ENCODE measurements at places on chromosomes 12 and 14. TPM values are rescaled to one million over a fixed set of nuclear protein-coding genes. Genes with fewer than 3 reads are reported as not detected.
A peak's percentile ranks its signal among the peaks of the same experiment; 100 is the strongest.

GRCh38 chr12:88952562-88952942, 372.3 kb upstream of the KITLG start:
- peak; percentile 91 for DNase-seq

- DNase-seq: no peak
These were observed 138.1 kb upstream of the FLRT2 start for GRCh38 chr14:85391892-85392291.

DNA sequence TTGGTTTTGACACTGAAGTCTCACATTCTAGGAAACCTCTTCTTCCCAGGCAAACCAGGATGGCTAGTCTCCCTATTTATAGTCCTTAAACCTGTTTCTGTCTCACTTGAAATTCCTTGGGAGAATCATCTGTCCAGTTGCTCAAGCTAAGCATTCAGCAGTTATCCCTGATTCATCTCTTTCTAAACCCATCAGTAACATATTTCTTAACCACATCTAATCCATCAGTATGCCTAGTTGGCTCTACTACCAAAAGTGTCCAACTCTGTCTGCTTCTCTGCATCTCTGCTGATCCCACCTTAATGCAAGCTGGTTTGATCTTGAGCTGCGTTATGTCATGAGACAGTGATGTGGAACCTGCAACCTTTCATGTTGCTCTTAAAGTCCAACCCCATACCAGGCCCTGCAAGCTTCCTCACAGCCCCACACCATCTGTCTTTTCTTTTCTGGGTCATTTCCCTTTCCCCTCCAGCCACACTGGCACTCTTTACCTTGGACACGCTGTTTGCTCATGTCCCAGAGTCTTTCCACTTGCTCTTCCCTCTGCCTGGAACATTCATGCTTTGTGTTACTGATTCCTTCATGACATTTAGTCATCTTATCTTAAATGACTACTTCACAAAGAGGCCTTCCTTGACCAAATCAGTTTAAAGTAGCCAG, 380.8 kb upstream of the RGS6 start:
- DNase-seq: no peak

- peak; percentile 88 for DNase-seq
These were observed 5.6 kb upstream of the LBHD2 start for GRCh38 chr14:103078420-103078749.

DNA sequence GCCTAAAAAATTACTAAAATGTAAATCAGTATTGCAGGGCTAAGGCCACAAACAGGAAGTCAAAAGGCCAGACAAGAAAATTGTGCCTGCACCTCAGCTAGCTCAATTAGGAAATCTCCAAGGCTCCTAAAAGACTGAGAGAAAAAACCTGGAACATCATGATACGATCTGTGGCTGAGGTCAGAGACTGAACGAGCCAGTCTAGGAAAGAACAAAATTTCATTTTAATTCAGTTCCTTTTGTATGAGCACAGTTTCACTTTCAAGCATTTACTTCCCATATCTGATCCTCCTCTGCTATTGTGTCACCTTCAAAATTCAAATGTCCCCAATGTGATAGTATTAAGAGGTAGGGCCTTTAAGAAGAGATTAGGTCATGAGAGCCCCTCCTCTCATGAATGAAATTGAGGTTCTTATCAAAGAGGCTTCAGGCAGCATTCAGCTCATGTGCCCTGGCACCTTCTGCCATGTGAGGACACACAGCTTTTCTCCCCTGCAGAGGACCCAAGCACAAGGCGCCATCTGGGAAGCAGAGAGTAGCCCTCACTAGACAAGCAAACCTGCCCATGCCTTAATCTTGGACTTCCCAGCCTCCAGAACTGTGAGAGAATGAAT, 14.8 kb downstream of the PRKAB1 start:
- no peak for DNase-seq

Gene LUM
- total RNA-seq: 0.10 TPM

Gene TMEM117
- 0.91 TPM for total RNA-seq

DNA sequence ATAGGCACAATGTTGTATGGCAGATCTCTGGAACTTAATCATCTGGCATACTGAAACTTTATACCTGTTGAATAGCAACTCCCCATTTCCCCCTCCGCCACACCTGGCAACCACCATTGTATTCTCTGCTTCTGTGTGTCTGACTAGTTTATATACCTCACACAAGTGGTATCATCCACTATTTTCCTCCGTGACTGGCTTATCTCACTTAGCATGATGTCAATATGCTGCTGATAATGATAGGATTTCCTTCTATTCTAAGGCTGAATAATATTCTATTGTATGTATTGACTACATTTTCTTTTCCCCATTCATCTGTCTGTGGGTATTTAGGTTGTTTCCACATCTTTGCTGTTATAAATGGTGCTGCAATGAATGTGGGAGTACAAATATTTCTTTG, 21.5 kb downstream of the BRMS1L start:
- DNase-seq: no peak

DNA sequence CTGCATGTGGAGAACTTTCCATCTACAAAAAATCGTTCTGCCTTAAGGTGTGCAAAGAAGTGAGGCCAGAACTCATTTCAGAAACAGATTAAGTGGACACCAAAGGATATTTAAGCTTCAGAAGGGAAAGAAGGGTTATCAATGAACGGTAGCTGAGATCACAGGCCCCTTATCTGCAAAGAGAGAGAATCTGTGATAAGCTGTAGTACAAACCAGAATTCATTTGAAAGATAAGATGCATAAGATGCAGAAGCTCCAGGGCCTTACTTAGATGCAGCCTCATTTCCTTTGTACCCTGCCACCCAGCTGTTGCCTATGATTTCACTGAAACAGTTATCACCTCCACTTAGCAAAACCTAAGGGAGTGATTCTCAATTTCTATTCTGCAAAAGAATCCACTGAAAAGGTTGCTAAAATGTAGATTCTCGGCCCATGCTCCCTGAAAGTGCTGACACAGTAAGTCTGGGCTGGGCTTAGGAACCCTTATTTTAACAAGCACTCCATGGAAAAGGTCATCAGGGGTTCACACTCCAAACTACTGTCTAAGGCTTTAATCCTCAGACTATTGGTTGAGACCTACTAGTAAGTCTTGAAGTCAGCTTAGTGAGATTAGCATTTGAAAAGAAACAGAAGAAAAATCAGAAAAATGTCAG, 64.8 kb downstream of the HELB start:
- no peak for DNase-seq

DNA sequence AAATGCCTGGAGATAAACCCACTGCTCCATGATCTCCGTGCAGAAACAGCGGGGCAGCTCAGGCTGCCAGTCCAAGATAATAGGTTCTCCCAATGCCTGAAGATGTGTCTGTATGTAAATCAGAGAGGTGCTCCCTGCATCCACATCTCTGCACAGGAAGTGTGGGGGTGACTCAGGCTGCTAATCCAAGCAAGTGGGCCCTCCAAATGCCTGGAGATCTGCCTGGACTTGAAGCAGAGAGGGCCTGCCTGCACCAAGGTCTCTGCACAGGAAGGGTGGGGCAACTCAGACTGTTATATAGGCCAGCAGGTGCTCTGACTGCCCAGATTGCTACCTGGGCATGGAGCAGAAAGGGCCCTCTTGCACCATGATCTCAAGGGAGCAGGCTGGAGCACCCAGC, 504.7 kb downstream of the LRFN5 start:
- DNase-seq: no peak

Gene PIWIL1
- total RNA-seq: not detected

DNA sequence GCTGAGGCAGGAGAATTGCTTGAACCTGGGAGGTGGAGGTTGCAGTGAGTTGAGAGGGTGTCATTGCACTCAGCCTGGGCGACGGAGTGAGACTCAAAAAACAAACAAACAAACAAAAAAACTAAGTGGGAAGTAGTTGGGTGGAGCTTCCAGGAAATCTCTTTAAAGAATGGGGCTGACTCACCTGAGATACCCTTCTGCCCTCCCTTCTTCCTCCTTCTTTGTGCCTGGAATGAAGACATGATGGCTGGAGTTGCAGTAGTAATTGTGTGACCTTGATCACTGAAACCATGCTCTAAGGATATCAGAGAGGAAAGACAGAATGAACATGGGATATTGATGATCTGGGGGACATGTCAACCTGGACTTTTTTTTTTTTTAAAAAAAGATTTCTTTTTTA, 87.6 kb upstream of the MED13L start:
- DNase-seq: peak; percentile 21

GRCh38 chr14:102486513-102487203, 22.9 kb downstream of the ANKRD9 start:
- no peak for DNase-seq

Gene KCNA1
- not detected for total RNA-seq

Gene PLA2G1B
- total RNA-seq: not detected

- DNase-seq: no peak
These were observed 63.2 kb upstream of the RFX4 start for GRCh38 chr12:106519607-106520021.

DNA sequence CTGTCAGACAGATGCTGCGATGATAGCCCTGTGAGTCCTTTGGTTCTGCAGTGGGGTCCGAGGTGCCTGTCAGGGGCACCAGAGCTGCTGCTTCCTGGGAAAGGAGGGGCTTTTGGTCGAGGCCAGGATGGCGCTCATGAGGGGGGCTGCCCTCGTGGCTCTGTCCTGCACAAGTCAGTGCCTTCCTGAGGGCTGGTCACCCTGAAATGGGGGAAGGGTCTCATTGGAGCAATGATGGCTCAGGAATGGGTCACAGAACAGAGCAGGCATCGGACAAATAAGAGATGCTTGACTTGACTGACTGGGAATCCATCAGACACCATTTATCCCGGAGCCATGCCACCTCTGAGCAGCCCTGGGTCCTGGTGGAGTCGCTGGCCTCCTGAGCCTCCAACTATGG, 121.9 kb downstream of the ADGRD1 start:
- no peak for DNase-seq

Gene HCAR2
- 1.1 TPM for total RNA-seq

DNA sequence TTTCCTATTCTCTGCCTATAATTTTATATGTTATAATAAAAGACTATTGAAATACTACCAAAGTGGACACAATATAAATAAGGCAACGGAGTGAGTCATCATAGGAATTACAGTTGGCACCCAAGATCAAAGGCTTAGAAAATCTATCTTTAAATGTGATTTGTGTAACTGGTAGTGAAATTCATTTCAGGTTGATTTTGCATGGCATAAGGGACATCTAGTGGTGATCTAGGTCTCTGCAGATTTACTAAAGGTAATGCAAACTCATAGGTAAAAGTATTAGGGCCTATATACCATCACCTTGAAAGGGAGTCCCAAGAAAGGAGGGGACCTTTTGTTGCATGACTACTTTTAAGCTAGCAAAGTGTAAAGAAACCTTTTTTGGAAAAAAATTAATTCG, 527.2 kb downstream of the NRXN3 start:
- peak; percentile 26 for DNase-seq

Gene TMEM132C
- total RNA-seq: not detected

- DNase-seq: no peak
These were observed 176.0 kb downstream of the DACT1 start for GRCh38 chr14:58813745-58814144.

- DNase-seq: no peak
These were observed 173.8 kb upstream of the RGS6 start for GRCh38 chr14:71758229-71758951.

All from HT-29 (cell line).